ENCODE measurements at places on chromosomes 3 and 15.

DNA sequence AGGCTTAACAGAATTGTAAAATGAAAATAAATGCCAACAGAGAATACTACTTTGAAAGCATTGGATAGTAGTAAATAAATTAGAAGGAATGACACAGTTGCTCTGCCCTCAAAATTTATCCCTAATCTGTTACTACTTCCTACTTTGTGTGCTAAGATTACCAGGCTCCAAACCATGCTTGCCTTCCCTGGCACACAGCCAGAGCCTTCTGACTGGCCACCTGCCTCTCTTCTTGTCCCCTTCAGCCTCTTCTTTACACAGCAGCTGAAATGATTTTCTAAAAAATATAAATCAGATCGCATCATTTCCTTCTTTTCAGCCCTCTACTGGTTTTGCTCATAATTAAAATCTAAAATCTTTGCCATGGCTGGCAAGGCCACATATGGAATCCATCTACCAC is 334.1 kb downstream of the FHIT start:
- DNase-seq: peak; percentile 66

- DNase-seq: no peak
Observed at GRCh38 chr3:26627080-26627479, 4.5 kb downstream of the LRRC3B start.

DNA sequence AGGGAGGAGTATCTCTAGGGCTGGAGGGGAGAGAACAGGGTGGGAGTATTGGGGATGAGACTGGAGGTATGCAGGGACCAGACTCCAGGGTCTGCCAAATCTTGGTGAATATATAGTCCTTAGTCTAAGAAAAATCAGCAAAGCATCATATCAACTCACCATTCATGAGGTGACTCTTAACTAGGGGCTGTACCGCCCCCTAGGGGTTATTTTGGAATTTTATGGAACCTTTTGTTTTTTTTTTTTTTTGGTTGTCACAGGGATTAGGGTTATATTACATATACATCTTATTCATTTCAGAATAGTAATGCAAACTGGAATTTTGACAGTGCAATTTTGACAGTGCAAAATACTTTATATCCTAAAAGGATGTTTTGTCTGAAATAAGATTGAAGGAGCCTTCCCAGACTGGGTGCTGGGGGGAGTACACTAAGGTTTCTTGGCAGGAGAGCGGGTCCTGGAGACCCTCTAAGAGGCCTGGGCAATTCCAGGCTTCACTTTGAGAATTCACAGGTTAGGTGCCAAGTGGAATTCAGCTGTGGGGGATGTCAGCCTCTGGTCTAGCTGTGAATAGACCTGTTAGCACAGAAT is 7.5 kb downstream of the CMTM7 start:
- peak; percentile 87 for DNase-seq

DNA sequence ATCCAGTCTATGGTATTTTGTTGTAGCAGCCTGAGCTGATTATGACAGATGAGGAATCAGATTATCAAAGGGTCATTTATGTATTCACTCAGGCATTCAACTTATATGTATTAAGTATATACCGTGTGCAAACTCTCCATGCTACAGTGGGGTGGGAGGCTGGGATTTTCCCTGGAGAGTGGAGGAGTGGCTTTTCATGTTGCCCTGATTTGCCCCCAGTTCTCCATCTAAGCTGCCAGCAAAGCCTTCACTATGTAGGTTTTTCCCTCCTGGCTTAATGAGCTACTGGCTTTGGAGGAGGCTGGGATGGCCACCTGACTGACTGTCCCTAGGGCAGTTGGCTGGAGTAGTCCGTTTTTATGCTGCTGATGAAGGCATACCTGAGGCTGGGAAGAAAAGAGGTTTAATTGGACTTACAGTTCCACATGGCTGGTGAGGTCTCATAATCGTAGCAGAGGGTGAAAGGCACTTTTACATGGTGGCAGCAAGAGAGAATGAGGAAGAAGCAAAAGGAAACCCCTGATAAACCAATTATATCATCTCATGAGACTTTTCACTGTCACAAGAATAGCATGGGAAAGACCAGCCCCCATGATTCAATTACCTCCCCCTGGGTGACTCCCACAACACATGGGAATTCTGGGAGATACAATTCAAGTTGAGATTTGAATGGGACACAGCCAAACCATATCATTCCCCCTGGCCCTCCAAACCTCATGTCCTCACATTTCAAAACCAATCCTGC is 253.9 kb downstream of the RPLP1 start:
- DNase-seq: no peak

GRCh38 chr3:122488262-122488973 is 26.3 kb downstream of the KPNA1 start:
- no peak for DNase-seq

GRCh38 chr15:101092156-101092866 is 159.5 kb downstream of the CHSY1 start:
- no peak for DNase-seq

DNA sequence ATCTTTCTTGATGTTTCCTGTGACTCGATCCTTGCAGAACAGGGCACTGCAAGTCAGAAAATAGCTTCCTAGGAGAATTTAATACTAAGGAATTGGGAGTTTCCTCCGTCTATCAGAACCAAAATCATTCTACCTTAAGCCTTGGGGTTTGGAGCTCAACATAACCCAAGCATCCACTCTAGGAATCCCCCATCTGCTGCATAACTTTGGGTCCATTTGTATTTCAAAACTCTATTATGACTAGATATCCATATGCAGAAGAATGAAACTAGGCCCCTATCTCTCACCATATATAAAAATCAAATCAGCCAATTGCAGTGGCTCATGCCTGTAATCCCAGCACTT is 61.7 kb upstream of the AKAP13 start:
- DNase-seq: no peak

- no peak for DNase-seq
Observed at GRCh38 chr15:101175401-101175800, 76.4 kb downstream of the CHSY1 start.

DNA sequence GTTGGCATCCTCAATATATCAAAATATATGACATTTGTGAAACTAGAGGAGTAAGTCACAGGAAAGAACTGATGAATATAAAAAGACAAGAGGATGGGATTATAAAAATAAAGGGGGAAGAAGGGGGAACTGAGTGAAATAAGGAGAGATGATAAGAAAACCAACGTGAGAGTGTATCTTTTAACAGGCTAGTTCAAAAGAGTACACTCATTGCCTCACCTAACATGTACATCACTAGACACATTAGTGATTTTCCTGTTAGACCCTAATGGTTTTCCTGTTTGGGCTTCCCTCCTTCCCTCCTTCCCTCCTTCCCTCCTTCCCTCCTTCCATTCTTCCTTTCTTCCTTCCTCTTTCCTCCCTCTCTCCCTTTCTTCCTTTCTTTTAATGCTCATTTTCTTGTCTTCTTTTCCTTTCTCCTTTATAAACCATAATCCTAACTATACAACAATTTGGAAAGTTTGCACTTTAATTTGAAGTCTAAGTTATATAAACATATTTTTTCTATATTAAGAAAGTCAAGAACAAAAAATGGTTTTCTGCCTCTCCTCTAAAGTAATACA is 35.8 kb downstream of the FSIP1 start:
- DNase-seq: no peak

DNA sequence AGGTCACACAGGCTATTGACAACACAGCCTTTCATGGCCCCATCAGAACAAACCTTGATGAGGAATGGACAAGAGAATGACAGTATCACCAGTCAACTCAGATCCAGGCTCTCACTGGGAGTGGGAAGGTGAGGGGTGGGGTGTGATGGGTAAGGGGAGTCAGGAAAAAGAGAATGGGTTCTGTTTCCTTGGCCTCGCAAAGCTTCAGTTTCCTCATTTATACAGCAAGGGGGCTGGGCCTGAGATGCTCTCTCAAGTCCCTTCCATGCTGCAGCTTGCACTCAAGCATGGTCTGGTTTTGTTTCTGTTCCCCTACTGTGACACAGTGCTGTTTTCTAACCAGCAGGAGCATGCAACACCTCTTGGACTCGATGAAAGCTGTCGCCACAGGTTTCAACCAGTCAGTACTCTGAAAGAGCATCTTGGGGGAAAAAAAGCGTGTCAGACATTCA is 65.7 kb upstream of the IL12A start:
- no peak for DNase-seq

DNA sequence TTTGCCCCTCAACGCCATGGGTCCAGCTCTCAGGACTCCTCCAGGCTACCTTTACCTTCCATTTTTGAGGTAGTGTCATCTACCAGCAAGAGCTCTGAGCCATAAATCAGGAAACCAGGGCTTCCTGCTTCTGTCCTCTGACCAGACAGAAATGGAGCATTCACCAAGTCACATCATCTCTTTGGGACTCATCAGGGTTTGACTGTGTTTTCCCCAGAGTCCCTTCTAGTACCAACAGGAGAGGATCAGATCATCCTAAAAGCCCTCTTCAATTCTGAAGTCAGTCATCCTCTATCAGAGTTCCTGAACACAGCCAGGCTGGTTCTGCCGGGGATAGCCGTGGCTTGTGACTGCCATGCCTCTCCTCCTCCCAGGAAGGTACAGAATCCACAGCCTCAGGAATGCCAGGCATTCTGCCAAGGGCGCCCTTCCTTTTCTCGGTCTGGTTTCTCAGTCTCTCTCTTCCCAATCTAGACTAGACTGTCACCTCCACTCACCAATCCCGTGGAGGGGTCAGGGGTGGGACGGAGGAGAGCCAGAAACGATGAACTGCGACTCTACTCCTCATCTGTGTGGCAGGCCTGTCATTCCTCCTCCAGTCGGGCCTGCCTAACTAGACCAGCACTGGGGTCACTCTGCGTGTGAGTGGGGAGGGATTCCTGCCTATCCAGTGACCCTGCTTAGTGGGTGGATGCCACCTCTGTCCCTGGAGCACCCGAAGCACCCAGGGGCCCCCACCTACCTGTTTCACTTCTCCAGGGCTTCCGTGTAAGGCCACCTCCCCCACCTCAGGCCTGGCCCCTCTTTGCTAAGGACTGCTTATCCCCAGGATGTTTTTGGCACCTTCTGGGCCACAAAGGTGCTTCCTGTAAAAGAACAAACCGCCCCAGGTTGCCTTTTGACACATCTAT is 30.9 kb downstream of the CCNL1 start:
- no peak for DNase-seq

DNA sequence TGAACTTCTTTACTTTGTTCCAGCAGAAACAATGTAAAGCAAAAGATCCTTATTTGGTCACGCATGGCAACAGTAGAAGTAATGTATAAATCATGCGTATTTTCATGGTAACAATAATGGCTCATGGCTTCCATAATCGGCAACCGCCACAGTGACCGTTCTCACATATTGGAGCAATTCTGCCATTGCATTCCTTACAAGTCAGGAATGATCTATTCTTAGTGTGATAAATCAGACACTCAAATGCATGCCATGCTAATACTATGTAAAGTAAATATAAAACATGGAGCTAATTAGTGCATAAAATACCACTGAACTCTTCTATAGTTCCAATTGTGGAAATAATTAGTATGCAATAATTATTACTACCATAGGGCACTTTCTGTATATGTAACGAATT is 13.5 kb upstream of the CERS3 start:
- DNase-seq: no peak

GRCh38 chr3:53675942-53676341 is 170.3 kb downstream of the CHDH start:
- DNase-seq: no peak

DNA sequence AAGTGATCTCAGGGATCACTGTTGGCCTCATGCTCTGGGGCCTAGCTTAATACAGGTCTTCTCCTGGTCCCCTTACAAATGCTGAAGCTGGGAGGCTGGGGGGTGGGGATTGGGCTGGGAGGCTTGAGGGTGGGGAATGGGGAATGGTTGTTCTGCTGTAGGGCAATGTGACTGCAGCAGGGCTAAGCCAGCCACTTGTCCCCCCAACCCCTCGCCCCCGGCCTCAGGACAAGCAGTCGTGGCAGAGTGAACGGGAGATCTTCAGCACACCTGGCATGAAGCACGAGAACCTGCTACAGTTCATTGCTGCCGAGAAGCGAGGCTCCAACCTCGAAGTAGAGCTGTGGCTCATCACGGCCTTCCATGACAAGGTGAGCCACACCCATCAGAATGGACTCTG is 17.2 kb upstream of the EXOG start:
- no peak for DNase-seq

DNA sequence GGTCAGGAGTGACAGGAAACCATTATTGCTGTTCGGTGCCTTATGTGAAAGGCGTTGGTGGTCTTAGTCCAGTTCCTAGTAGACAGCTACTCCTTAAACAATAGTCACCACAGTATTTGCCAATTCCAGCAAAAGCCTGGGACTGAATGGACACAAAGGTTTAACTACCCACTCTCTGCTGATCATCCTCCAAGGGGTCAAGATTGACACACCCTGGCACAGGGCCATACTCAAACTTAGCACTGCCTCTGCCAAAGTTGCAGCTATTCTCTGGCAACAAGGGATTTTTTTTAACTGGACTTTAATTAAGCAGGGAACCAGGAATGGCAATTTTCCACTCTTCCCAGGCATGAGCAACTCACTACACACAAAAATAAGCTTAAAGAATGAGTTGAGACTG is 193.9 kb downstream of the NLGN1 start:
- DNase-seq: no peak

DNA sequence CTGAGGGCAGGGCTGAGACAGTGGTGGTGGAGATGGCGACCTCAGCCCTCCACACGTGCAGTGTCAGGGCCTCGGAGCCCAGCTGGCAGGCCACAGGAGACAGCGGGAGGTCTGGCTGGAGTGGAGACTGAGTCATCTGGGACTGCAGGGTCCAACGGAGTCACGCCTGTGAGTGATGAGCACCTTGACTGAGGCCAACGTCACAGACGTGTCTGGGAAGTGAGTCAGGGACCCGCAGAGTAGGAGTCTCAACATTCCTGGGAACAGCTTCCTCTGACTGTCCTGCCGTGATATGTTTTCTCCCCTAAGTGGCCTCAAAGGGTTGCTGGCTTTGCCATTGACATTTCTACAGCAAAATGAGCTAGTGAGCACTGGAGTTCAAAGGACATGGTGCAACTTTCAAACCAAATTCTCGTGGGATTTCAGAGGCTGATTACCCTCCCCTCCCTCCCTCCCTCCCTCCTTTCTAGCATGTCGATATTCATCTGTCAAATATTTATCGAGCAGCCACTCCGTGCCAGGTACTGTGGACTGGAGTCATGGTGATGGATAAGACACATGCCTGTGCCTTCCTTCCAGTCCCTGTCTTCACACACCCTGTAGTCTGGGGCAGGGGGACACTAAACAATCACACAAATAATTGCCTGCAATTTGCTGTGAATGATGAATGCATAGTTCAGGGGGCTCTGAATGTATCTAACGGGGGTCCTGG is 53.3 kb upstream of the AMOTL2 start:
- DNase-seq: no peak

DNA sequence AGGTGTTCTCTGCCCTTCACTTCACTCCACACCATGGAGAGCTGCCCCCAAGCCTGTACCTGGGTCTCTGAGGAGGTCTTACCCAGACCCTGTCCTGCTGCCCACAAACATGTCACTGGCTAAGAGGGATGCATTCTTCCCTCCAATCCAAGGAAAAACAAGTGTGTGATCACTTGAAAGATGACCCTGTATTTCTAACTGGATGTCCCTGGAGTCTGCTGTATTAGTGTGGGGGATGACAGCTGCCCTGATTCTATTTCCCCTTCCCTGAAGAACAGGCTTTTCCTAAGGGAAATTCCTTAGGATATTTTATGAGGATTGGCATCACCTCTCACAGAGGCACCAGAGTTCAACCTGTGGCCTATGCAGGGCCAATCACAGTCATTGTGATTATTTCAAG is 55.0 kb upstream of the GATA2 start:
- DNase-seq: no peak
